ENCODE measurements at places on chromosomes 12 and 14. TPM values are rescaled to one million over a fixed set of nuclear protein-coding genes. Genes with fewer than 3 reads are reported as not detected.

CD9 gene
- total RNA-seq = 86.6 TPM

TAS2R30 gene
- 0.10 TPM for total RNA-seq

NTS gene
- 0.08 TPM for total RNA-seq

NXPH4 gene
- total RNA-seq = 5.6 TPM

LPAR5 gene
- total RNA-seq = not detected

FAR2 gene
- total RNA-seq = 3.2 TPM

CEP83 gene
- 6.9 TPM for total RNA-seq

CDC42BPB gene
- 15.0 TPM for total RNA-seq

KLRK1 gene
- total RNA-seq = not detected

CD69 gene
- not detected for total RNA-seq

DNA sequence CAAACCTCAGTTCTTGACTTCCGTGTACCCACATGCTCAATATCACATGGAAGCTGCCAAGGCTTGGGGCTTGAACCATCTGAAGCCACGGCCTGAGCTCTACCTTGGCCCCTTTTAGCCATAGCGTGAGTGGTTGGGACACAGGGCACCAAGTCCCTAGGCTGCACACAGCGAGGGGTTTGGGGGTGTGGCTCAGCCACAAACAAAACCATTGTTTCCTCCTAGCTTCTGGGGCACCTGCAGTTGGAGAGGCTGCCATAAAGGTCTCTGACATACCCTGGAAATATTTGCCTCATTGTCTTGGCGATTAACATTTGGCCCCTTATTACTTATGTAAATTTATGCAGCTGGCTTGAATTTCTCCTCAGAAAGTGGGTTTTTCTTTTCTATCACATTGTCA lies 628.6 kb downstream of the NRXN3 start:
- no peak for DNase-seq

GRCh38 chr12:6372403-6373003 lies 2.9 kb downstream of the SCNN1A start:
- peak; percentile 95 for DNase-seq

GRCh38 chr14:50560931-50561285 lies 963 bp downstream of the ATL1 start:
- peak; percentile 70 for DNase-seq

DNA sequence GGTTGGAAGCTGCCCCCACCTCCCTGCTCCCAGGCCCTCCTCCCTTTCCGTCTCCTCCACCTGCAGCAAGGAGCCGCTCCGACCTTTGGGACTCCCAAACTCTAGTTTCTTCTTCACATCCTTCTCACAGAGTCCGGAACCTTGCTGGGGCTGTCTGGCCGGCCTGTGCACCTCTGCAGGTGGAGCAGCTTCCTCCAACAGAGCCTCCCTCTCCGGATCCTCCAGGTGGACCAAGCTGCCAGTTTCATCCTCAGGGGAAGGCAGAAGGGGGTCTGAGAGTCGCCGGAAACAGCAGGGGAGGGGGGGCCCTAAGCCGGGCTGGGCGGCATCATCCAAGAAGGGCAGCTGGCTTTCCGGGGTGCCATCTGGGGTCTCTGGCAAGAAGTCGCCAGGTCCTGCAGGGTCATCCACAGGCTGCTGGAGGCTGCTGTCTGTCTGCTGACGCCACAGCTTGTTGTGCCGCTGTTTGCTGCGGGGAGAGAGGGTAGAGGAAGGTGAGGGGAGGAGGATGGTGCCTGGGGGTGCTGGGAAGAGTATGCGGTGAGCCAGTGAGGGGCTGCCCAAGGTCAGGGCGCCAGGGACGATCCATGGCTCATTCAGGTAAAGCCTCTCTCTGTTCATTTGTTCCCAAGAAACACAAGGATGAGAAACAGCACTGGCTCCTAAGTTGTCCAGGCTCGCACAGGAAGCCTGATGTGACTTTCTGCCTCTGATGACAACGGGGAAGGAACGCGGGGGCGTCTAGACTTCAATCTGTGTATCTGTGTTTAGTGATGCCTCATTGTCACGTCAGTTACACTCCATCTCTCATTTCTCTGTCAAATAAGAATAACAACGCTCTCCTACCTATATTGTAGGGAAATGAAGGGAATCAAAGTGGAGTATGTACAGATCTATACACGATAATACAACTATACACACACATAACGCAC lies 61.3 kb upstream of the CORO1C start:
- DNase-seq = no peak

GRCh38 chr14:99323603-99324185 lies 51.7 kb upstream of the BCL11B start:
- no peak for DNase-seq

- DNase-seq = no peak
Observed at GRCh38 chr12:81084811-81085350, 7.0 kb downstream of the ACSS3 start.

DNA sequence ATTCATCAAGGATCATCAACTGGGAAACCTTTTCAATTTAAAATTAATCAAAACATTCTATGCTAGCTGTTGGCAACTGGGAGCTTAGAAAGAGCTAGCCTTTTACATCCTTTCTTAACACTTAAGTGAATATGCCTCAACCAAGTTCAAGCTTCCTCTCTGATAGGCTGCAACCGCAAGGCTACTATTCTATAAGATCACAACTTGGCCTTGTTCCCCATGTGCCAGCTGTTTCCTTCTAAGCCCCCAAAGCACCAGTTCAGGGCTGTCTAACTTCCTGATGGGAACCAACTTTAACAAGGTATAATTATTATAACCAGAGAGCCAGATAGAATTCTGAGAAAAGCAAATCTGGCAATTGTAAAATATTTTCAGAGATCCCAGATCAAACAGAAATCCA lies 37.0 kb downstream of the KCNC2 start:
- DNase-seq = no peak

DNA sequence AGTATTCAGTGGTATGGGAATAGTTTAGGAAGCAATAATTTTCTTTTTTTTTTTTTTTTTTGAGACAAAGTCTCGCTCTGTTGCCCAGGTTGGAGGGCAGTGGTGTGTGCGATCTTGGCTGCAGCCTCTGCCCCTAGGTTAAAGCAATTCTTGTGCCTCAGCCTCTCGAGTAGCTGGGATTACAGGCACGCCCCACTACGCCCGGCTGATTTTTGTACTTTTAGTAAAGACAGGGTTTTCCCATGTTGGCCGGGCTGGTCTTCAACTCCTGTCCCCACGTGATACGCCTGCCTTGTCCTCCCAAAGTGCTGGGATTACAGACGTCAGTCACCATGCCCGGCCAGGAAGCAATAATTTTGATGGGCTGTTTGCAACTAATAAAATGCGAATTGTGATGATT lies 62.1 kb downstream of the ATG14 start:
- DNase-seq = no peak

- DNase-seq = no peak
Observed at GRCh38 chr12:95126736-95127135, 53.3 kb upstream of the NR2C1 start.

All from H4 (cell line).